ENCODE measurements at places on chromosomes 4 and X.

GRCh38 chrX:78708262-78708661 is 39.3 kb upstream of the LPAR4 start:
- no peak for DNase-seq

- DNase-seq = no peak
Measured at GRCh38 chr4:183348706-183349659, 26.8 kb upstream of the CLDN24 start.

GRCh38 chrX:112841114-112841819 is 636 bp upstream of the AMOT start:
- peak; percentile 47 for DNase-seq

DNA sequence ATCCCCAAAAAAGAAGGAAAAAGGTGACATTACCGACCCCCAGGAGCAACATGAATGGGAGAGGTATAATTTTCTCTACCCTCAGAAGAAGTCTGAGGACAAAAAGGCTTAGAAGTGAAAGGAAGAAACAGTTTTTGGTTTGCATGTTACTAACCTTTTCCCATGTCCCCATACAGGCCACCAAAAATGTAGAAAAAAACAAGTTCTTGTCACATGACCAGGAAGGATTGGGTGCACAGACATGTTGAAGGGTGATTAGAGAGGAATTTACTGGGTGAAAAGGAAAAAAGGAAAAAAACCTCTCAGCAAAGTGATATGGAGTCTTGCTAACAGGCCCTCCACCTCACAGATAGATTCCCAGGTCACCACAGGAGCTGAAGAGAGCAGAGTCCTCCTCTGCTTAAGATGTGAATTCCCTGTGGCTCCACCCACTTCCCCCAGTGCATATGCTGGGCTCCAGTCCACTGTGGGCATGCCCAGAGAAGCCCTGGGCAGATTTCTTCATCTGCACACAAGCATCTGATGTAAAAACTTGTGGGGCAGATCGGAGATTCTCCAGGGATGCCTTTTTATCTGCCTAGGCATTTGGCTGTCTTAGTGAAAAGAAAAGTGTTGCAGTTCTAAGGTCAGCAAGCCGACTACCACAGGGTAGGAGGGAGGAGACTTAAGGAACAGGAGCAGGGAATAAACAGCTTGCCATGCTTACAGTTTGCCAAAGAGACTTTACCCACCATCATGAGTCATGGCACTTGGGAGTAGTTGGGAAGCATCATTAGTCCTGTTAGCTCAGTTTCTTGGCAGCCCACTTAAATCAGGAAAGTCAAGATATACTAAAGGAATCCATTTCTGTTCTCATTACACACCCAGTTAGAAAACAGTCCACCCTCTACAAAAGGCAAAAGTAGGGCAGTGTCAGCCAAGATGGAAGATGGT is 25.0 kb upstream of the PASD1 start:
- DNase-seq = no peak

DNA sequence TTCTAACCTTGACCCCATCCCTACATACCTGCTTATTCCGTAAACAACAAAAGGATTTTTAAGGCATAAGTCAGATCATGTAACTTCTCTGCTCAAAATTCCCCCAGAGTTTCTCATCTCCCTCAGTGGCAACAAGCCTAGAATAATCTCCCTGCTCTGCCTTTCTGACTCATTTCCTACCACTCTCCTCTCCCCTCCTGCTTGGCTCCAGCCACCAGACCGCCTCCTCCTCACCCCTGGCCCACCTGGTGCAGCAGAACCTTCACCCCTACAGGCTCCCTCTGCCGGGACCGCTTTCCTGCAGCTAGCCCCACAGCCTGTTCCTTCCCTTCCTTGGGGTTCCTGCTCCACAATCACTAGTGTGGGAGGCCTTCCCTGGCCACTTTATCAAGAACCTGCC is 32.1 kb downstream of the TSPAN5 start:
- DNase-seq = no peak

- DNase-seq = no peak
Measured at GRCh38 chrX:139967300-139967699, 2.0 kb upstream of the CXorf66 start.

GRCh38 chr4:83062739-83063138 is 27.8 kb downstream of the COPS4 start:
- no peak for DNase-seq

- no peak for DNase-seq
Measured at GRCh38 chr4:155060419-155060818, 148.0 kb upstream of the NPY2R start.

All from CD4-positive, alpha-beta T cell (primary cell).